ENCODE measurements at places on chromosomes 1 and 21. TPM values are rescaled to one million over a fixed set of nuclear protein-coding genes. Genes with fewer than 3 reads are reported as not detected.

DNA sequence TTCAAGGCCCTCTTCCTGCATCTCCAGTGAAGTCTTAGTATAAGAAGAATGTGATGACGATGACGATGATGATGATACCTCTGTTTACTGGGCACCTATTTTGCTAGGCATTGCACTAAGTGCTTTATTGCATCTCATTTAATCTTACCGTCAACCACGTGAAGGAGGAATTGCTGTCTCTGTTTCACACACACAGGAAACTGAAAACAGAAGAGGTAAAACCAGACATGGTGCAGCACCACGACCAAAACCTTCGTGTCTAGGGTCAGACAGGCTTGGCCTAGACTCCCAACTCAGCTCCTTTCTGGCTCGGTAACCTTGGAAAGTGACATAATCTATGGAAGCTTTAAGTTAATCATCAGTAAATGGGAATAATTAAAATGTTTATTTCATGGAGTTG is 20.7 kb upstream of the KCNA2 start:
- no peaks in the 10 kb centered on the region for H3K4me1 ChIP-seq
- H3K36me3 ChIP-seq: no peaks in the 10 kb centered on the region
- no peak for DNase-seq
- H3K27me3 ChIP-seq: peaks cover 2% of the 10 kb centered on the region

DNA sequence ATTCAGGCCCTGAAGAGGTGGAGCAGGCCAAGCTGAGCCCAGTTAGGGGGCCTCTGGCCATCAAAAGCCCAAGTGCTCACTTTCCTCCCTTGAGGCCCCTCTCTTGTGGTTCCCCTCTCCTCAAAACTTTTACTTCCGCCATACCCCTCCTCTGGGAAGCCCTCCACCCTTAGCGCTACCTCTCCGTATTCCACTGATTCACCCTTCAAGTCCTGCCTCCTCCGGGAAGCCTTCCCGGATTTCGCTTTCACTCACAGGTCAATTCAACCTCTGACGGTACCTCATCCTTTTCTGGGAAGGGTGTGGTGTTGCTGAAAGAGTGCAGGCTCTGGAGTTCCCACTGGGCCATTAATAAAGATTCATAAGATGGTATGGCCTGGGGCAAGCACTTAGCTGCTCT is 19.1 kb downstream of the SPOCD1 start:
- H3K27me3 ChIP-seq: peaks cover 20% of the 10 kb centered on the region
- no peak overlapping the region for H3K4me3 ChIP-seq
- no peaks in the 10 kb centered on the region for H3K36me3 ChIP-seq
- no peaks in the 10 kb centered on the region for H3K4me1 ChIP-seq
- no peak for DNase-seq
- H3K27ac ChIP-seq: no peak overlapping the region

GRCh38 chr1:100517515-100517914 is 20.4 kb upstream of the GPR88 start:
- no peaks in the 10 kb centered on the region for H3K36me3 ChIP-seq
- no peak overlapping the region for H3K4me3 ChIP-seq
- H3K27ac ChIP-seq: no peak overlapping the region
- DNase-seq: no peak
- no peaks in the 10 kb centered on the region for H3K27me3 ChIP-seq
- no peaks in the 10 kb centered on the region for H3K4me1 ChIP-seq

Gene HOOK1
- 6.2 TPM for total RNA-seq

- no peaks in the 10 kb centered on the region for H3K4me1 ChIP-seq
- no peak for DNase-seq
- H3K27me3 ChIP-seq: no peaks in the 10 kb centered on the region
- no peak overlapping the region for H3K4me3 ChIP-seq
- H3K27ac ChIP-seq: no peak overlapping the region
Observed at GRCh38 chr1:60091195-60091715, 17.7 kb upstream of the C1orf87 start.

Gene SLAMF8
- total RNA-seq: not detected

DNA sequence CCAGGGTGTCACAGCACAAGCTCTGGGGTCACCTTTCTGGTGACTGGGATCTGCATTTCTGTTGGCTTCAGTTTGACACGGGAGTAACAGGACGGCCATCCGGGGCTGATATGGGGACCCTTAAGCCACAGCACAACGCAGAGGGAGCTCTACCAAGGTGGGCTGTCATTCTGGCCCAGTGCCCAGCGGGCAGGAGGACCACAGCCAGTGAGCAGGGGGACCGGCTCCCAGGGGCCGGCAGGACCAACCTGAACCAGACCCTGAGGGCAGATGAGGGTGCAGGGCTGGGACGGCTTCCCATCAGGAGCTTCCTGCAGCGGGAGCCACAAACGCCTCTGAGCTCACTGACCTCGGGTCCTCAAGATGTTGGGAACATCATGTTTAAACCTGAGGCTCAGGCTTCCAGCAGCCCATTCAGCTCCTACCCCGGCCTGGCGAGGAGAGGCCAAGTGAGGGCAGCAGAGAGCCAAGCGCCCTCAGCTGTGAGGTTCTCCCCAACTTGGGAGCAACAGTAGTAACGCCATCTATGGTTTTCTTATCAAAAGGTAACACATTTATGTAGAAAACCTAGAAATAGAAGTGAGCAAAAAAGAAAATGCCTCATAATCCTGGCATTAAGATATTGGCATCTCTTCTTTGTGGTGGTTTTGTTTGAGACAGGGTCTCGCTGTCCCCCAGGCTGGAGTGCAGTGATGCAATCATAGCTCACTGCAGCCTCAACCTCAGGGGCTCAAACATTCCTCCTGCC is 26.8 kb downstream of the TMEM201 start:
- H3K27ac ChIP-seq: no peak overlapping the region
- DNase-seq: peak; percentile 63
- peaks cover 7% of the 10 kb centered on the region for H3K4me1 ChIP-seq

Gene SPRR2A
- total RNA-seq: not detected

Gene AIM2
- not detected for total RNA-seq
